ENCODE measurements at places on chromosomes 6 and 20. TPM values are rescaled to one million over a fixed set of nuclear protein-coding genes. Genes with fewer than 3 reads are reported as not detected.

- H3K36me3 ChIP-seq, result no peaks in the 10 kb centered on the region
- no peak overlapping the region for H3K27ac ChIP-seq
- H3K4me1 ChIP-seq, result no peaks in the 10 kb centered on the region
- no peak overlapping the region for H3K4me3 ChIP-seq
These were observed 8.5 kb downstream of the L3MBTL3 start for GRCh38 chr6:130026859-130027258.

- H3K4me3 ChIP-seq, result no peak overlapping the region
- no peaks in the 10 kb centered on the region for H3K27me3 ChIP-seq
- no peak for DNase-seq
- H3K4me1 ChIP-seq, result peaks cover 15% of the 10 kb centered on the region
These were observed 95.4 kb downstream of the MAP3K5 start for GRCh38 chr6:136696783-136697364.

DNA sequence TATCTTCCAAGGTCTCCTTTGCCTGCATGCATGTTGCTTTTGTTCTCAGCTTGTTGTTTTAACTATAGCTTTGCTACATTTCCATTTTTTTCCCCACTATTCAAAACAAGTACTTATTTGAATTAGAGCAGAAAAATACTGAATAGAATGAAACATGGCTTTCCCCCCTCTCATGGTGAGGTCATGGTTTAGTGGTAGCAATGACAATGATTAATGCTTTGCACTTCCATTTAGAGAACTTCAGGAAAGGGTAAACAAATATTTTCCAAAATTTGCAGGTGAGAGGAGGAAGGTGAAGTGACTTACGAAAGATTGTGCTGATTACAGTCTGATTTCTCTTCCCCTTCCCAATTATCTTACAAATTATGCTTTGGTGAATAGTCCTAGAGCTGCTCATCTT is 47.8 kb upstream of the TRAF3IP2 start:
- H3K27me3 ChIP-seq, result no peaks in the 10 kb centered on the region
- no peak overlapping the region for H3K4me3 ChIP-seq
- peaks cover 9% of the 10 kb centered on the region for H3K4me1 ChIP-seq
- H3K36me3 ChIP-seq, result no peaks in the 10 kb centered on the region
- no peak for DNase-seq

DNA sequence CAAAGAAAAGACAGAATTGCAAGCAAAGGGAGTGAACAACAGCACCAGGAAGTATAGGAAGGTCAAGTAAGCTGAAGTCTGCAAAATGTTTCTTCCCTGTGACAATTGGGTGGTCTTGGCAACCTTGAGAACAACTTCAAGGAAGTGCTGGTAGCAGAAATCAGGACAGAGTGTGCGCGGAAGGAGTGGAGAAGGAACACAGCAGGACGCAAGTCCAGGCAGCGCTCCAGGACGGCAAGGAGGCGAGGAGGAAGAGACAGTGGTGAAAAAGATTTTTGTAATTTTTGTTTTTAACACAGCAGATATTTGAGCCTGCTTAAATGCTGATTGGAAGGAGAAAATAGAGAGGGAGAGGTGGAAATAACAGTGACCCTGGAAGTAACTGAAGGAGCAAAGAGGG is 141.7 kb downstream of the F13A1 start:
- no peaks in the 10 kb centered on the region for H3K4me1 ChIP-seq
- peaks cover 72% of the 10 kb centered on the region for H3K27me3 ChIP-seq
- H3K4me3 ChIP-seq, result no peak overlapping the region
- H3K36me3 ChIP-seq, result no peaks in the 10 kb centered on the region
- DNase-seq, result no peak

GRCh38 chr6:124964764-124965105 is 2.5 kb downstream of the RNF217 start:
- H3K4me3 ChIP-seq, result peak overlapping the region; percentile 91
- no peaks in the 10 kb centered on the region for H3K27me3 ChIP-seq
- H3K4me1 ChIP-seq, result peaks cover 77% of the 10 kb centered on the region
- H3K27ac ChIP-seq, result peak overlapping the region; percentile 93

GRCh38 chr20:41061155-41061554 is 32.5 kb downstream of the TOP1 start:
- no peak for DNase-seq
- H3K4me3 ChIP-seq, result no peak overlapping the region
- H3K27me3 ChIP-seq, result no peaks in the 10 kb centered on the region
- H3K36me3 ChIP-seq, result peaks cover 30% of the 10 kb centered on the region

- DNase-seq, result no peak
- H3K4me3 ChIP-seq, result no peak overlapping the region
- no peaks in the 10 kb centered on the region for H3K4me1 ChIP-seq
These were observed 338.7 kb upstream of the ARID1B start for GRCh38 chr6:156438350-156438923.

The TSPYL4 gene
- total RNA-seq, result 30.5 TPM

The C6orf15 gene
- not detected for total RNA-seq

GRCh38 chr20:60233018-60233630 is 274.9 kb downstream of the CDH26 start:
- H3K27me3 ChIP-seq, result peaks cover 23% of the 10 kb centered on the region
- no peaks in the 10 kb centered on the region for H3K36me3 ChIP-seq
- DNase-seq, result no peak
- no peak overlapping the region for H3K4me3 ChIP-seq
- H3K4me1 ChIP-seq, result no peaks in the 10 kb centered on the region

GRCh38 chr6:3031857-3032640 is 32.4 kb downstream of the NQO2 start:
- H3K4me1 ChIP-seq, result no peaks in the 10 kb centered on the region
- H3K27me3 ChIP-seq, result no peaks in the 10 kb centered on the region
- no peak overlapping the region for H3K4me3 ChIP-seq
- DNase-seq, result no peak

GRCh38 chr20:13930281-13930680 is 60.1 kb downstream of the SEL1L2 start:
- no peaks in the 10 kb centered on the region for H3K27me3 ChIP-seq
- no peaks in the 10 kb centered on the region for H3K4me1 ChIP-seq
- H3K4me3 ChIP-seq, result no peak overlapping the region
- no peak overlapping the region for H3K27ac ChIP-seq
- no peak for DNase-seq
- no peaks in the 10 kb centered on the region for H3K36me3 ChIP-seq

The LY6G6D gene
- not detected for total RNA-seq

GRCh38 chr6:148743476-148743875 is 3.4 kb upstream of the UST start:
- H3K27me3 ChIP-seq, result peaks cover 19% of the 10 kb centered on the region
- H3K36me3 ChIP-seq, result no peaks in the 10 kb centered on the region
- H3K4me3 ChIP-seq, result no peak overlapping the region
- DNase-seq, result no peak
- no peak overlapping the region for H3K27ac ChIP-seq

GRCh38 chr20:59145924-59146779 is 17.5 kb upstream of the ZNF831 start:
- no peak for DNase-seq
- peak overlapping the region; percentile 69 for H3K27ac ChIP-seq
- no peaks in the 10 kb centered on the region for H3K36me3 ChIP-seq
- H3K27me3 ChIP-seq, result no peaks in the 10 kb centered on the region
- peaks cover 43% of the 10 kb centered on the region for H3K4me1 ChIP-seq
- H3K4me3 ChIP-seq, result no peak overlapping the region

The DDO gene
- 37.6 TPM for total RNA-seq

- no peaks in the 10 kb centered on the region for H3K27me3 ChIP-seq
- H3K4me1 ChIP-seq, result no peaks in the 10 kb centered on the region
- H3K36me3 ChIP-seq, result no peaks in the 10 kb centered on the region
- no peak overlapping the region for H3K27ac ChIP-seq
These were observed 67.8 kb upstream of the SASH1 start for GRCh38 chr6:148274809-148275208.

- peaks cover 15% of the 10 kb centered on the region for H3K4me1 ChIP-seq
- no peak for DNase-seq
- H3K36me3 ChIP-seq, result no peaks in the 10 kb centered on the region
These were observed 30.2 kb upstream of the IL17A start for GRCh38 chr6:52155791-52156576.

The HLA-DRA gene
- 87.3 TPM for total RNA-seq

The OR2J3 gene
- not detected for total RNA-seq

DNA sequence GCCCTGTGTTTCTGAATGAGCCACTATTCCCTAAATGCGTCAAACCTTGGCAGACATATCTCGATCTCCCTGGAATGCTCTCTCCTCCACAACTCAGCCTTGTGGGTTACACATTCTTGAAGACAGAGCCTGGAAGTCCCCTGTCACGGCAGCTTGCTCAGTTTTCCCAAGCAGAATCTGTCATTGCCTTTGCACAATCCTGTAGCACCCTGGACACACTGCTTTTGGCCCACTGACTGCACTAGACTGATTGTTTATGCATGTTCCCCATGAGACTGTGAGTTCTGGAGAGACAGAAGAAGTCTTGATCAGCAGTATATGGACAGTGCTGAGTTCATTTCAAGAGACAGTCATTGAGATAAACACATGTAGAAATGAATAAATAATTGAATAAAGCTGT is 406.7 kb downstream of the CD83 start:
- no peak overlapping the region for H3K27ac ChIP-seq
- H3K4me3 ChIP-seq, result no peak overlapping the region
- no peaks in the 10 kb centered on the region for H3K27me3 ChIP-seq
- no peaks in the 10 kb centered on the region for H3K36me3 ChIP-seq
- DNase-seq, result no peak

GRCh38 chr6:90040931-90041330 is 146.7 kb downstream of the GJA10 start:
- H3K27me3 ChIP-seq, result no peaks in the 10 kb centered on the region
- no peak overlapping the region for H3K27ac ChIP-seq
- peaks cover 3% of the 10 kb centered on the region for H3K4me1 ChIP-seq
- no peak overlapping the region for H3K4me3 ChIP-seq

The LY6G6F gene
- not detected for total RNA-seq

DNA sequence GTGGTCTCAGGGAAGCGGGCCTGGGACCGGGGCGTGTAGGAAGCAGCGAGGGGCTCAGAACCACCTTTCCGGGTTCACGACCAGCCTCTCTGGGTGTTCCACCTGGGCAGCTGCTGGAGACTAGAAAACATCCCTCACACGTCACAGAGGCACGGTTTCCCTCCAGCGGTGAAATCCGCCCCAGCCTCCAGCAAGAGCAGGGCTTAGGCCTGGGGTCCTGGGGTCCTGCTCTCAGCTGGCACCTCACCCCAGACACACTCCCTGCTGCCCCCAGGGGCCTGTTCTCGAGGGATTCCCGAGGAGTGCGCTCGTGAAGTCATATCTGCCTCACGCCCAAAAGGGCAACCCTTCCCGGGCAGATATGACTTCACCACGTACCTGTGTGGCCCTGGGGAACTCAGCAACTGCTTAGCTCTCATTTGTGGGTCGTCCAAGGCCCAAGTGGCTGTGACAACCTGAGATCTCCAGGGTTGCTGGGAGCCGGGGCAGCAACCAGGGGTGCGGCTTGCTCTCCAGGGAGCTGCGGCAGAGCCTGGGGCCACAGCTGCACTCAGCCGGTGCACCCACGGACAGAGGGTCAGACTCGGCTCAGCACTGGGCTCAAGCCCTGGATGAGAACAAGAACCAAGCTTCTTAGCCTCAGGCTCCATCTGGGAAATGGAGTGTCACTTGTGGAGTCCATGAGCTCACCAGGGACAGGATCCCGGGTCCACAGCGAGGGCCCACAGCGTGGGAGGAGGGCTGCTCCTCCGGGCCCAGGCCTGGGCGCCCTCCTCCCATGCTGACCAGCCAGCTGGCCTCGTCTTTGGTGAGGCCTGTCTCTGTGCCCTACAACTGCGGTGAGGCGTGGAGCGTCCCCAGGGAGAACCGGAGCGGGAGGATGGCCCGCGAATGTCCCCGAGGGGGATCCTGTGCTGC is 661 bp downstream of the FNDC11 start:
- H3K4me1 ChIP-seq, result peaks cover 14% of the 10 kb centered on the region
- H3K4me3 ChIP-seq, result peak overlapping the region; percentile 72
- no peak overlapping the region for H3K27ac ChIP-seq
- H3K27me3 ChIP-seq, result peaks cover 32% of the 10 kb centered on the region
- no peak for DNase-seq

GRCh38 chr6:43922426-43923375 is 152.7 kb downstream of the VEGFA start:
- no peaks in the 10 kb centered on the region for H3K36me3 ChIP-seq
- no peak for DNase-seq
- H3K4me3 ChIP-seq, result no peak overlapping the region
- H3K27ac ChIP-seq, result no peak overlapping the region
- no peaks in the 10 kb centered on the region for H3K4me1 ChIP-seq

DNA sequence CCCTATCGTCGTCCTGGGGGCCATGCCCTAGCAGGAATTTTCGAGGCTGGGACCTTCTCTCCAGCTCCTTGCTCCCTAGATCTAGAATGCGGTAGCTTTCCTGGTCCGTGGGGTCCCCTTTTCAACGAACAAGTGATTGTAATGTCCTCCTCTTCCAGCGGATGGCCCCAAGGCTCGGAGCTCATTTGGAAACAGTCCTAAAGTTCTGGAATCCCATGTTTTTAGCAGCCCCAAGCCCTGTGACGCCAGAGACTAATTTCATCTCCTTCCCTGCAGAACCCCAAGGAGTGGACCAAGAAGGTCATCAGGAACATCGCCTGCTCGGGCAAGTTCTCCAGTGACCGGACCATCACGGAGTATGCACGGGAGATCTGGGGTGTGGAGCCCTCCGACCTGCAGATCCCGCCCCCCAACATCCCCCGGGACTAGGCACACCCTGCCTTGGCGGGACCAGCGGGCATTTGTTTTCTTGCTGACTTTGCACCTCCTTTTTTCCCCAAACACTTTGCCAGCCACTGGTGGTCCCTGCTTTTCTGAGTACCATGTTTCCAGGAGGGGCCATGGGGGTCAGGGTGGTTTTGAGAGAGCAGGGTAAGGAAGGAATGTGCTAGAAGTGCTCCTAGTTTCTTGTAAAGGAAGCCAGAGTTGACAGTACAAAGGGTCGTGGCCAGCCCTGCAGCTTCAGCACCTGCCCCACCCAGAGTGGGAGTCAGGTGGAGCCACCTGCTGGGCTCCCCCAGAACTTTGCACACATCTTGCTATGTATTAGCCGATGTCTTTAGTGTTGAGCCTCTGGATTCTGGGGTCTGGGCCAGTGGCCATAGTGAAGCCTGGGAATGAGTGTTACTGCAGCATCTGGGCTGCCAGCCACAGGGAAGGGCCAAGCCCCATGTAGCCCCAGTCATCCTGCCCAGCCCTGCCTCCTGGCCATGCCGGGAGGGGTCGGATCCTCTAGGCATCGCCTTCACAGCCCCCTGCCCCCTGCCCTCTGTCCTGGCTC is 48.5 kb downstream of the PYGB start:
- no peak overlapping the region for H3K4me3 ChIP-seq
- peaks cover 75% of the 10 kb centered on the region for H3K4me1 ChIP-seq
- no peak for DNase-seq
- H3K27me3 ChIP-seq, result no peaks in the 10 kb centered on the region
- H3K27ac ChIP-seq, result peak overlapping the region; percentile 82

GRCh38 chr6:119637768-119638167 is 288.2 kb upstream of the MAN1A1 start:
- DNase-seq, result no peak
- H3K27me3 ChIP-seq, result no peaks in the 10 kb centered on the region
- H3K36me3 ChIP-seq, result no peaks in the 10 kb centered on the region
- no peak overlapping the region for H3K4me3 ChIP-seq

- no peak overlapping the region for H3K4me3 ChIP-seq
- H3K4me1 ChIP-seq, result no peaks in the 10 kb centered on the region
- H3K27ac ChIP-seq, result no peak overlapping the region
- no peaks in the 10 kb centered on the region for H3K27me3 ChIP-seq
- no peak for DNase-seq
- no peaks in the 10 kb centered on the region for H3K36me3 ChIP-seq
These were observed 237.7 kb upstream of the CITED2 start for GRCh38 chr6:139612135-139612465.

The SDHAF4 gene
- total RNA-seq, result 17.7 TPM
